ENCODE measurements at places on chromosomes 12 and 14.

DNA sequence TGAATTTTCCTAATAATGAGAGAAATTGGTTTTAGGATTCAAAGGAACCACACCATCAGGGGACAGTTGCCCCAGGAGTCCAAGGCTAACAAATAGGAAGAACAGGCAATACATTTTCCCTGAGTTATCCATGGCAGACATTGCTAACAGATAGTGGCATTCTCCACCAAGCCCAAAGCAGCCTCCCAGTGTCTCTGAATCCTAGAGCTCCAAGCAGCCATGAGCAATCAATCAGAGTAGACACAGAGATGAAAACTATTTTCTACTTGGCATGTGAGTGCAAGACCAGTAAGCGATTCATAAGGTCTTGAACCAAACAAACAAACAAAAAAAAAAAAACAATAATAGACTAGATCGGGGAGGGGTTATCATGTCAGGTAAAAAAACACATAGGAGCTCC lies 515.7 kb downstream of the MED13L start:
- ATAC-seq = no peak

- no peak for ATAC-seq
Measured at GRCh38 chr14:68557648-68558047, 235.2 kb downstream of the ZFP36L1 start.

DNA sequence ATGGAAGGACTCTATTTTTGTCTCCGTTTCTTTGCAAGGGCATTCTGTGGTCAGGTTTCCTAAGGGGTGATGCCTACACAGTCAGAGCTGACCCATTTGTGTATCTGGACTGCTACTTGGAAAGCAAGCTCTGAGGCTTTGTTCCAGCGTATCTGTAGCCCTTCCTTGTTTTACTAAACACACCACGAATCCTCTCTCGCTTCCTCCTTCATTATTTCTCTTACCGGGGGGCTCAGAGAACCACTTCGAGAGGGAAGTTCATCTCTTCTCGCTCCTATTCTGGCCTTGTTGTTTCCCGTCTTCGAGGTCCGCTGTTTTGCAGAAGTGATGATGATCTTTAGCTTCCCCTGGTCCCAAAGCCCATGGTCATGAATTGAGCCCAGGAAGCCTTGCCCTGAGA lies 164.7 kb downstream of the SSPN start:
- no peak for ATAC-seq

DNA sequence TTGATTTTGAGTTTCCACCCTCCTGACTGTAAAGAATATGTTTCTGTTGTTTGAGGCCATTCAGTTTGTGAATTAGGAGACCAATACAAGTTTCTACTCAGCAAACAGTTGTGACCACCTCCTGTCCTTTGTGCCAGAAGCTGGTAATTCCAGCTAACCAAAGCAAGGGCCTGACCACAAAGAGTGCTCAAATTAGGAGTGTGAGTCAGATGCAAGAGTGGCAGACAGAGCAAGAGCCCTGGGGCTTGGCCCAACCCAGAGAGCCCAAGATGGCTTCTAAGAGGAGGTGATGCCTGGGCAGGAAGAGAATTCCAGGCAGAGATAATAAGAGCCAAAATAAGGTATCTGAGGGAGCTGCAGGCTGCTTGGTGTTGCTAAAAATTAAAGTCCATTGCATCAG lies 77.7 kb upstream of the C14orf132 start:
- no peak for ATAC-seq

GRCh38 chr12:7994731-7995205 lies 37.7 kb upstream of the FOXJ2 start:
- no peak for ATAC-seq

DNA sequence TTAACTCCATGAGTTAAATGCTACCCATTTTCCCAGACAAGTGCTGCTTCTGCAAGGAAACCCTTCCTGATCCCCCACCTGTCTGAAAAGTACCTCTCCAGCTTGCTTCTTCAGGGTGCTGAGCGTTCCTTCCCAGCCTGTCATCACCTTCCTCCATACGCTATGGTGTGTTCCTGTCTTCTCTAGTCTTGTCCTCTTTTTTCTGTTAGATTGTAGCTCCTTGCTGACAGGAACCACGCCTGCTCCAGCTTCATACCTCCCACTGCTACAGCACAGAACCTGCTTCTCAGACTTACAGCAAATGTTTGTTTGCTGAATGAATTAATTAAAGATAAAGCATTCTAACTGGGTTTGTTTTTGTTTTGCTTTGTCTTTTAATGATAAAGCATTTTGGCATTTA lies 39.1 kb downstream of the ERH start:
- no peak for ATAC-seq

DNA sequence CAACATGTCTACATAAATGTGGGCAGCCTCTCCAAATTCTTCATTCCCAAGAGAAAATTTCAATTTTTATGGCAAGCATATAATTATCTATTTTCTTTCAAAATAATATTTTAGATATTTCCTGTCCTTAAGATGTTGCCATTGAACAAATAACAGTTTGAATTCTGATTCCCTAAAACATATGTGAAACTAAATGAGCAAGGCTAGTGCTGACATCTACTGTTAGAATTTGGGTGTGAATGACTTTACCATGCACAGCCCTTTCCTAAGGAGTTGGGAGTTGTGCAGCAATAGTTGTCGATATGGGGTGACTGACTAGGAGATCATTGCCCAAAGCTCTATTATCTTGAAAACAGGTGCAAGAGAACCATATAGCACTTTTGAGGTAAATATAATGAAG lies 108.2 kb upstream of the SLC38A4 start:
- ATAC-seq = no peak

DNA sequence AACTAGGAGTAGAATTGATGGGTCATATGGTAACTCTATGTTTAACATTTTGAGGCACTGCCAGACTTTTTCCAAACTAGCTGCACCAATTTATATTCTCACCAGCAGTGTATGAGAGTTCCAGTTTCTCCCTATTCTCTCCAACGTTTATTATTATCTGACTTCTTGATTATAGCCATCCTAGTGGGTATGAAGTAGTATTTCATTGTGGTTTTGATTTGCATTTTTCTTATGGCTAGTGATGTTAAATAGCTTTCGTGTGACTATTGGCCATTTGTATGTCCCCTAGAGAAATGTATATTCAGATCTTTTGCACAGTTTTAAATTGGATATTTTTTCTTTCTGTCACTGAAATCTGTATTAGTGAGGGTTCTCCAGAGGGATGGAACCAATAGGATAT lies 37.8 kb downstream of the HELB start:
- ATAC-seq = no peak

- peak; percentile 21 for ATAC-seq
Measured at GRCh38 chr12:6372403-6373003, 2.9 kb downstream of the SCNN1A start.

DNA sequence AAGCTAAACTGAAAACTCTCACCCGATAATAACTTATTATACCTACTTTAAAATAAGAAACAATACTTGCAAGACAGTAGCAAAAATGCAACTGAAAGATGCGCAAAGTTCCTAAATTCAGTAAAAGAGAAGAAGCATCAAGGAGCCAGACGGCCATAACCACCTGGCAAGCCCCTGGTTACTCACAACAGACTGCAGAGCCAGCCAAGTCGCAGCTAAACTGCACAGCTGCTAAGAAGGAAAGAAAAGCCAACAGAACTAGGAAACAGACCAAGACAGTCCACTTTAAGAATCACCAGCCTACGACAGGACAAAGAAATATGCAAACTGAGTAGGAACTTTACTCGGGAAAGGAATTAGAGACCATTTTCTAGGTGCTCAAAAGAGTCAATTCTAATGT lies 127.9 kb downstream of the TMTC1 start:
- no peak for ATAC-seq

DNA sequence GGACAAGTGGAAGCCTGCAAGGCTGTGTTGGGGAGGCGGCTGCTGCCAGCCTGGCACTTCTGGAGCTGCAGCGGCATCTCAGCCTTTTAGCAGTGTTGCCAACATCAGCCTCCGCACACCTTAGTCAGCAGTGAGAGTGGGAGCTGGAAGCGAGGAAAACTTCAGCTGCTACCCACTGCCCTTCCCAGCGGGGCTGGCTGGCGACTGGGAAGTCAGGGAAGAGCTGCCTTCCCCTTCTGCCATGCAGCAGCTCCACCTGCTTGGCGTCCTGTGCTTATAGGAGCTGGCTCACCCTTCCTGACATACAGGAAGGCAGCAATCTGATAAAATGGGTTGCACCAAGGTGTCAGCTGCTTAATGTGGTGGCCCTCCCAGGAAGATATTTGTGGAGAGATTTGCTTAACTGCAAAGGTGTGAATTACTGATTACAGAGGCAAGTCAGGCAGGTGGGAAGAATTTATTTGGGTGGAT lies 15.4 kb upstream of the PLEKHG3 start:
- no peak for ATAC-seq

DNA sequence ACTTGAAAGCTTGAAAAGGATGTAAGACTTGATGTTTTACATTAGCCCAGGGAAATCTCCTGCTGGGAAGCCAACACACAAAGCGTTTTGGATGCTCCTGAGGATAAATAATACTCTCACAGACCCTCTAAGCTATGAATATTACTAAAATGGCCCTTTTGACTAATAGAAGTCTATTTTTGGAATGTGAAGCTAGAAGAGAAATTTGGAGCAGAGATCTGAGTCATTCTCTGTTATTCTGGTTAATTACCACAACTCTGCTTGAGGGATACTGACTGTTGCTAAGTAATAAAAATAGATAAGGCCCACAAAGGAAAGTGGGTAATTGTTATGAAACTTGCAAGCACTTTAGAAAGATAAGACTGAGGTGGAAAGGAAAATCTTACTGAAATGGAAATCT lies 346.2 kb upstream of the STXBP6 start:
- ATAC-seq = no peak

GRCh38 chr14:103136388-103137271 lies 13.4 kb downstream of the TNFAIP2 start:
- no peak for ATAC-seq

DNA sequence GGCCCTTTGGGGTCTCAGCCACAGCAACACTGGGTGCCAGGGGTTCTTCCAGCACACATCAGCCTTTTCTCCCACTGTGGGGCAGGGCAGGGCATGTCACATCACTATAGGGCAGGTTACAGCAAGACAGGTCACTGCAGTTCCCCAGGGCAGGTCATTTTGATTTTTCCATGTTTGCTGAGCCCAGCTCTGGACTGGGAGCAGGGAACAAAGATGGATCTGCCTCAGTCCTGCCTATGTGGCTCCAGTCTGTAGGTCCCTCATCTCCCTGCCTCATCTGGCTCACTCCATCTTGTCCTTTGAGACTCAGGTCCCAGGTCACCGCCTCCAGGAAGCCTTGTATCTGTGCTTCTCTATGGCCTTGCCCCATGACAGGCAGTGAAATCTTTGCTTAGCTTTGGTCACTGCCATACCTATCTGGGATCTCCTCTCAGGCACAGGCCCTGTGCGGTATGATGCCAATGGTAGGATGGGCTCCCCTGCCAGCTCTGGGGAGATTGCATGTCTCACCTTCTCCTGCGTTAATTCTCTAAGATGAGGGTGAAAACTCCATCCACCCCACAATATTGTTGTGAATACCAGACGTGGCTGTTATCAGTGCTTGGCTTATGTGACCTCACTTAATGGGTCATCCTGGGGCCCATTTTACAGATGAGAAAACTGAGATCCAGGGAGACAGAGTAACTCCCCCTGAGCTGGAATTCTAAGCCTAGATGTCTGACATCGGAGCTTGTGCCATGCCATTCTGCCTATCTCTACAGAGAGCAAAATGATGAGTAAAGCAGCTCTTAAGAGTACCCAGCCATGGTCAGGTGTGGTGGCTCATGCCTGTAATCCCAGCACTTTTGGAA lies 1.5 kb downstream of the SERPINA6 start:
- ATAC-seq = no peak

DNA sequence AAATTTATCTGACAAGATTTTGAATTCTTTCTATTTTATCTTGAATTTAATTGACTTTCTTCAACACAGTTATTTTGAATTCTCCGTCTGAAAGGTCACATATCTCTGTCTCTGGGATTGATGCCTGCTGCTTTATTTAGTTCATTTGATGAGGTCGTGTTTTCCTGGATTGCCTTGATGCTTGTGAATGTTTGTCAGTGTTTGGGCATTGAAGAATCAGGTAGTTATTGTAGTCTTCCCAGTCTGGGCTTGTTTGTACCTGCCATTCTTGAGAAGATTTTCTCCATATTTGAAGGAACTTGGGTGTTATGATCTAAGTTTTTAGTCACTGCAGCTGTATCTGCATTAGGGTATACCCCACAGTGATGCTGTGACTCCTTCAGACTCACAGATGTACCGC lies 315.8 kb upstream of the DDHD1 start:
- no peak for ATAC-seq

- ATAC-seq = no peak
Measured at GRCh38 chr14:52618602-52619001, 66.0 kb downstream of the GPR137C start.

DNA sequence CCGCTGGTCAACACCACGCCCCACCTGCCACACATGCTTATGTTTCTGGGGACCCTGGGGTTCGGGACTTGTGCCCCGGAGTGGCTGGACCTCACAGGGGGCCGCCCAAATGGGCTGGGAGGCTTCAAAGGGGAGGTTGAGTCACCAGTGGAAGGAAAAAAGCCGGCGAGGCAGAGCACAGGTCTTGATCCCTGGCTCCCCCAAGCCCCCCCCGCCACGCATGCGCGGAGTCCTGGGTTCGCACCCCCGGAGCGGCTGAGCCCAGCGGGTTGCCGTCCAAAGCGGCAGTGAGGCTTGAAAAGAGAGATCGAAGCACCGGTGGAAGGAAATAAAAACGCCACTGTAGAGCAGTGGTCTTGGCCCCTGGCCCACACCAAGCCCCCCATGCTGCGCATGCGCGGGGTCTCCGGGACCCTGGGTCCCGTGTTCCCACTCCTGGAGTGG lies 313.5 kb downstream of the ALG10 start:
- no peak for ATAC-seq

- ATAC-seq = no peak
Measured at GRCh38 chr12:45468751-45469615, 253.1 kb downstream of the ANO6 start.

DNA sequence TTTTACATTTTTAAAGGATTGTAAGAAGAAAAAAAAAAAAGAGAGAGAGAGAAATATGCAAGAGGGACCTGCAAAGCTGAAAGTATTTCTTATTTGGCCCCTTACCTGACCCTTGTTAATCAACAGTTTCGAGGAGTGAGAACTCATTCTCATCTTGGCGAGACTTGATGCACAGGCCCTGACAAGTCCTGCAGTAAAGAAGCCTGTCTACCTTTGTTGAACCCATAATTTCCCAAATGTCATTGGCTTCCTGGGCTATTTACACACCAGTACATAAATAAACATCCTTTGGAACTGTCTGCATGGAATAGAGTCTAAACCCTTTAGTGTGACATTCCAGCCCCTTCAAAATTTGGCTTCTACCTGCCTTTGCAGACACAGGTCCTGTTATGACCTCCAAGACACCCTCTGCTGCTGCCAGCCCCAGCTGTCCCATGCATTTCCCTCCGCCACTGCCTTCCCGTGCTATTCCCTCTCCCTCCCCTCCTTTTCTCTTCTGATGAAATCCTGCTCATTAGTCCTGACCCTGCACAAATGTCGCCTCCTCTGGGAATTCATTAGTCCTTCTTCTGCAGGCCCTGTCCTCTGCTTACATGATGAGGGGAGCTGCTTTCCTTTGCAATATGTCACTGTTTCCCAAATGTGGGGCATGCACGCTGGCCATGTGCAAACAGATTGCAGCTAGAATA lies 35.1 kb downstream of the MYL2 start:
- ATAC-seq = no peak
